NCI-H1048 (cell line): ENCODE measurements at places on chromosomes 3 and 15.

GRCh38 chr15:32683906-32684584 is 33.8 kb upstream of the GREM1 start:
- no peak for DNase-seq

- DNase-seq, result no peak
Observed at GRCh38 chr3:58034738-58035523, 26.7 kb downstream of the FLNB start.

DNA sequence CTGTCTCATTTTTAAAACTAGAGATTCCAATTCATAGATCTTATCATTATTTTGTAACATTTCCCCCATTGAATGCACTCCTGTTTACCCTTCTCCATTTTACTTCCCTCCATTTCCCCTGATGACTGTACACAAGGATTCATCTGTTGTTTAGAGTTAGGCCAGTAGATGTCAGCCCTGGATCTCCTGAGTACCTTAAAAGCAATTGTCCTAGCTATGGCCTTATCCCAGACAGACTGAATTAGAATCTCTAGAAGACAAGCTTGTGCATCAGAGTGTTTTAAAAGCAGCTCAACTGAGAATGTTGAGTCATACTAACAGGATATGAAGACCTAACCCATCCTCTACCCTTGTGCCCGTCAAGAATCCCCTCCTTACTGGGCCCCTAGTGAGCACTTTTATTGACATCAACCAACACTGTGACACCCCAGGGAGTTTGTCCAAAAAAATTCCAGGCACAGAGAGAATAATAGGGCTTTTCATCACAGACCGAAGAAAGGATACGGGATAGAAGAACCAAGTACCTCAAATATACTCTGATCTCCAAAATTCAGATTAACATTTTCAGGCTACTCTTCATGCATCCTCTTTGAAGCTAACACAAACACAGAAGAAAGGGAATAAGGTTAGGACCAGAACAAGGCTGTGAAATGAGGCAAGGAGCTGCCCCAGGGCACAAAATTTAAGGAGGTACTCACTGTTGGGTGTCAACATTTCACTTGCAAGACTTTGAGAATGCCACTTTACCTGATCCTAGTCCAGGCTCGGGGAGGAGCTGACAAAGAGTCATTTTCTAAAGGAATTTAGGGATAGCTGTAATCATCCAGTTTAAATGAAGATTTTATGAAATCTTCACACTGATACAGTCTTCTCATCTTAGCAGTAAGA is 17.1 kb downstream of the ZBED2 start:
- no peak for DNase-seq

DNA sequence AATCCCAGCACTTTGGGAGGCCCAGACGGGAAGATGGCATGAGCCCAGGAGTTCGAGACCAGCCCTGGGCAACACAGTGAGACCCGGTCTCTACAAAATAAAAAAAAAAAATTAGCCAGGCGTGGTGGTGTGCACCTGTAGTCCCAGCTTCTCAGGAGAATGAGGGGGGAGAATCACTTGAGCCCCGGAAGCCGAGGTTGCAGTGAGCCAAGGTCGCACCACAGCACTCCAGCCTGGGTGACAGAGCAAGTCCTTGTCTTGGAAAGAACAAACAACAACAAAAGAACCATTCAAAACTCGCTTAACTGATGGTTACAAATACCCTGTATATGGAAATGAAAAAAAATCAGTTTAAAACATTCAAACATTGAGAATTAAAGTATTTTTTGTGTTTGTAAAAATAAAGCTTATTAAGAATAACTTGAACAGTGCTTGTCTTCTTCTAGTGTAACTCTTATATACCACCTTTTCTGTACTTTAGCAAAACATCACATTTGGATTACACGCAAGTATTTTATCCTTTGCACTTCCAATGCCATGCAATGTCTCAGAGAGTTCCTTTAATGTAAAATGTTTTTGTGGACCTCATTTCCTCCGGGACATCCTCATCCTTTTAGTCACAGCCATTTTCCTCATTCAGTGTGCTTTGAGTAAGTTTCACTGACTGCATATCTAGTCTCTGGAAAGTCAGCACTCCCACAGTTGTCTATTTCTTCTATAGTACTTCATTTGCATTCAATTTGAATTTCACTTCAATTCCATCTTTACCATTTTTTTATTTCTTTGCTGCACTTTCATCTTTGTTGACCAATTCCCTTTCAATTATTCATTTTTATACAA is 113.0 kb upstream of the GOLGA8J start:
- DNase-seq, result no peak

DNA sequence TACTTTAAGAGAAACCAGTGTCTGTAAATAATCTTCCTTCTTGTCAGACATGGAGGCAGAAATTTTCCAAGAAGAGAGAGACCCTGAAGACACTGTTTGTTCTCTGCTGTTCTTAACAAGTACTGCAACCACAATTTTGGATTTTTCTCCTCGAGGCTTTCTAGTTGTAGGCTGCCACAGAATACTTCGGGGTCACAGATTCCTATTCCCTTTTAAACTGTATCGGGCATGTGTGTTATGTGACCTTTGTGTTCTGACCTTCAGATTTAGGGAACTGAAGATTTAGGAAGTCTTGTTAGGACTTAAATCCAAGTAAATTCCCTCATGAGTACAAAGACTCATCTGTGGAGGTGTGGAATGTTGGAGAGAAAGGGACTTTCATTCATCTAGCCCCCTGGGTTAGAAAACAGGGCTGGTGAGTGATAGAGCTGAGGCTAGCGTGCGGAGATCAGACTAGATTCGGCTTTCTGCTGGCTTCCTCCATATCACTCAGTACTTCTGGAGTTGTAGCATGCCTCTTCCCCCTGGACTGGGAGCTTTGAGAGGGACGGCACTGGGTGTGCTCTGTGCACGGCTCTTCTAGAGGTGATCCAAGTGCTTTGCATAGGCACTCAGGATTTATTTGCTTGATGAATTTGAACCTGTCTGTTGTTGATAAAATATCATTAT is 237.0 kb downstream of the LPP start:
- DNase-seq, result no peak

DNA sequence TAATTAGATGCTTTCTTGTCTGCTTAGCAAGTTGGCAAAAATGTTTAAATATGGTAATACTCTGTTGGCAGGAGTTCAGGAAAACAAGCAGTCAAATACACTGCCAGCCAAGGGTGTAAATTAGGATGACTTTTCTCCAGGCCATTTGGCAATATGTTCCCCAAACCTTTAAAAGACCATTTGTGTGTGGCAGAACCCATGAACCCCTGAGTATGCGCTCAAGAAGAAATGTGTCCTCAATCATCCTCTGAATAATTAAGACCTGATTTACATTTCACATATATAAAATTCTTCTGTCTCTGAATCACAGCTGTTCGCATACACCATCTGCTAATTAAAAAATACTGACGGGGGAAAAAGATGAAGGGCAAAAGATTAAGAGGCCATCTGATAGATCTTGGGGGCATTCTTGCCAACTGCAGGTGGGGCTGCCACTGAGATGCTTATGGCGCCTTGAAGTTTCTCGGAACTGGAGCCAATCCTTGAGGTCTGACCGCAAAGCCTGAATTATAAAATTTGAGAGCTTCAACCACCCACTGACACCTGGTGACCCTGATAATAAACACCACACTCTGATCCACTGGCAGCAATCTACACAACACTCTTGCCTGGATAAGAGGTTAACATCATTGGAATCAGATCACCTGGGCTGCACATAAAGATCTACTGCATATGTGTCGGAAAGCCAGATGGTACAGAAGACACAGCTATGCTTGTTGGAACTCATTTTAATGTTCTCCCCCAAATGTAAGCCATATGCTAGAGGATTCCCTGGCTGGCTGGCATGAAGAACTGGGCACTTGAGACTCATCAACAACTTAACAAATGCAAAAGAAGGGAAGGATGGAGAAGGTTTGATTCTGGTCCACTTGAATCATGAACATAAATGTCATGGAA is 190.6 kb downstream of the OSBPL10 start:
- no peak for DNase-seq

GRCh38 chr15:96147267-96147666 is 183.2 kb upstream of the NR2F2 start:
- DNase-seq, result no peak

GRCh38 chr15:77720655-77721054 is 87.9 kb upstream of the LINGO1 start:
- DNase-seq, result no peak

DNA sequence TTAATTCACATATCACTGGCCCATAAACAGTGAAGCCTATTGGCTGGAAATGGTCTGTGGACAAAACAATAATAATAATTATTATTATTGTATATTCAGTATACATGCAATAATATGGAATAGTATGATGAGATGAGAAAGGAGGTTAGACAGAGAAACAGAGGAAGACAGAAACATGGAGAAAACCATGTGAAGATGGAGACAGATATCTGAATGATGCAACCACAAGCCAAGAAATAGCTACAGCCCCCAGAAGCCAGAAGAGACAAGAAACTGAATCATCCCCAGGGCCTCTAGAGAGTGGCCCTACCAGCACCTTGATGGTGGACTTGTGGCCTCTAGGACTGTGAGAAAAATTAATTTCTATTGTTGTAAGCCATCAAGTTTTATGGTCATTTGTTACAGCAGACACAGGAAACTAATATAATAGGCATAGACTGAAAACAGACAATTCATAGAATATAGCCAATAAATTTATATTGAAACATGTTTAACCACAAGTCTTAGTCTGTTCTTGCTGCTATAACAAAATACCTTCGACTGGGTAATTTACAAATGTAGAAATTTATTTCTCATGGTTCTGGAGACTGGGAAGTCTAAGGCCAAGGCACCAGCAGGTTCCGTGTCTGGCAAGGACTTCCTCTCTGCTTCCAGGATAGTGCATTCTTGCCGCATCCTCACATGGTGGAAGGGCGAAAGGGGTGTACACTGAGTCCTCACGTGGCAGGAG is 31.6 kb downstream of the MCF2L2 start:
- DNase-seq, result no peak

GRCh38 chr3:56952061-56952460 is 108.4 kb upstream of the SPATA12 start:
- DNase-seq, result no peak

DNA sequence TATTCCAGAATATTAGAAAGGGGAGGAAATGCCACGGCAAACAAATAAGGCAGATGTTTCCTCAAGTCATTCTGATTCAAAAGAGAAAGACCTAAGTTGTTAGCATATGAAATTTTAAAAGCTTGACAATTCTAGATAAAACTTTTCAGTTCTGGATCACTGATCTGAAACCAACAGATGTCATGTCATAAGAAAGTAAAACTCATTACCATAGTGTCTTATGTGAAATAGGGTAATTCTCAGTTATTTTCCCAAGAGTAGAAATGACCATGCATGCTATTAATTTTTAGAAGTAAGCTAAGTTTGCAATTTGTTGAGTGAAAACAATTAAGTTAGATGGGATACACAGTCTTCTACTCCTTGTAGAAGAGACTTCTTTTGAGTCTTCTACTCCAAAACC is 630.3 kb downstream of the NAALADL2 start:
- DNase-seq, result no peak

- no peak for DNase-seq
Observed at GRCh38 chr3:138148503-138148902, 16.3 kb upstream of the A4GNT start.

DNA sequence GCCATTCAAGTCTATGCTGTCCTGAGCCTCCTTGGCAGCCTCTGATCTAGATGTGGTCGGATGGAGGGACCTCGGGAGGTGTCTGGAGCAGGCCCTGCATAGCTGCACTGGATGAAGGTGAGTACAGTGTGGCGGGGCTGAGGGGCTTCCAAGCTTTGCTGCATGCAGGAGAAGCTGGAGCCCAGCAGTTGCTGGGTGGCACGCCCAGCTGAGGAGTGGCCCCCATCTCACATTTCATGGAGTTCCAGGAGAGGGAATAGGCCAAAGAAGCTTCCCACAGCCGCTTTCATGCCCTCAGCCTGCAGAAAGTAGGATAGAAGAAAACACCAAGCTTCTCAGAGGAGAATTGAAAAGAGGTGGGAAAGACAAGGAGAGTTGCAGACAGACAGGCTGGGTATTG is 48.3 kb upstream of the PRR20G start:
- DNase-seq, result no peak

GRCh38 chr3:29493109-29493508 is 212.2 kb downstream of the RBMS3 start:
- DNase-seq, result no peak

DNA sequence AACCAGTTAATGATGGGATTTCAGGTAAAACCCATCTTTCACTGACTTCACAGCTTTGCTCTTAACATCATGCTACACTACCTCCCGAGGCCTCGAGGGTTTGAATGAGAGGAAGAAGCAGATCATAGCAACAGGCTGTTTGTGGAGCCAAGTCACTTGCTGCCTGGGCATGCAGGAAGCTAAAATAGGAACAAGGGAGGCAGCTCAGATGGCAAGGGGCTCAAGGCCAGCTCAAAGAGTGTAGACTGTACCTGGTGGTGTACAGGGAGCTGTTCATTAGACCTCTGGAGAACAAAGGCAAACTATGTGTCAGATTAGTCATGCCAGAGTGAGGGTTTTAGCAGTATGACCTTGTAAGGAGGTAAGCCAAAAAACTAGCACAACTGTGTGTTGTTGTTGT is 28.8 kb downstream of the ARRDC4 start:
- no peak for DNase-seq

DNA sequence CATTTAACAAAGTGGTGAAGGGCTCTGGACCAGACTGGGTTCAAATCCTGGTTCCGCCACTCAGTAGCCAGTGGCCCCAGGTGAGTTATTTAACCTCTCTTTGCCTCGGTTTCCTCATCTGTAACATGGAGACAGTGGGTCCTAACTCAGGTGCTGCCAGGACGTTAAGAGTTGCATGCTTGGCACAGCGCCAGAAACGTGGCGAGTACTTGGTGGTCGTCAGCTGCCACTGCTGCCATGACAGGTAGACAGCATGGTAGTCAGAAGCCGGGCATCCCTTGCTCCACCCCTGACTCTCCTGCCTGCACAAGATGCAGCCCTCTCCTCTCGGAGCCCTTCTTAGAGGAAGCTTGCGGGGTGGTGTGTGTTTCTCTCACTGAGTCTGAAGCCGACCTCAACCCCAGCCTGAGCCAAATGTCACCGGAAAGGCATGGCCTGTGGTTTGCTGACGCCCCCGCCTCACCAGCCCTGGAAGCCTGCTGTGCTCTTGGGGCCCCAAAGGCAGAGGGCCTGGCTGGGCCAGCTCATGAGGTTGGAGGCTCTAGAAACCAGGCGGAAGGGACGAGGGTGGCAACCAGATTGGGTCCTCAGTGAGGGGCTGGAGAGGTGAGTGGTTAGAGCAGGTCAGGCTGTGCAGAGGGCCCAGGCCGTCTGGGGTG is 160.8 kb upstream of the TLE3 start:
- no peak for DNase-seq
